ENCODE measurements at places on chromosomes 11 and 22.

DNA sequence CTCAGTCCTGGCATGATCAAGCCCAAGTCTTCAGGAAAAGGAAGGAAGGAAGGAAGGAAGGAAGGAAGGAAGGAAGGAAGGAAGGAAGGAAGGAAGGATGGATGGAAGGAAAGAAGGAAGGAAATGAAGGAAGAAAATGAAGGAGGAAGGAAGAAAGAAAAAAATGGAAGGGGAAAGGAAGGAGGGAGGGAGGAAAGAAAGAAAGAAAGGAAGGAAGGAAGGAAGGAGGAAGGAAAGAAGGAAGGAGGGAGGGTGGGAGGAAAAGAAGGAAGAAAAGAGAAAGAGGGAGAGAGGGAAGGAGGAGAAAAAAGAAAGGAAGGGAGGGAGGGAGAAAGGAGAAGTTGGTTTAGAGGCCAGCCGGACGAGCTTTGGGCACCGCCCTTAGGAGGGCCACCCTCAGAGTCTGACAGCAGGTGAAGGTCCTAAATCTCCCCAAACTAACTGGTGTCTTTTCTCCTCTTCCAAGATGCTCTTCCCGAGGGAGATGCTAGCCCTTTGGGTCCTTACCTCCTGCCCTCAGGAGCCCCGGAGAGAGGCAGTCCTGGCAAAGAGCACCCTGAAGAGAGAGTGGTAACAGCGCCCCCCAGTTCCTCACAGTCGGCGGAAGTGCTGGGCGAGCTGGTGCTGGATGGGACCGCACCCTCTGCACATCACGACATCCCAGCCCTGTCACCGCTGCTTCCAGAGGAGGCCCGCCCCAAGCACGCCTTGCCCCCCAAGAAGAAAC is 122.8 kb downstream of the SEZ6L start:
- no peak for DNase-seq

DNA sequence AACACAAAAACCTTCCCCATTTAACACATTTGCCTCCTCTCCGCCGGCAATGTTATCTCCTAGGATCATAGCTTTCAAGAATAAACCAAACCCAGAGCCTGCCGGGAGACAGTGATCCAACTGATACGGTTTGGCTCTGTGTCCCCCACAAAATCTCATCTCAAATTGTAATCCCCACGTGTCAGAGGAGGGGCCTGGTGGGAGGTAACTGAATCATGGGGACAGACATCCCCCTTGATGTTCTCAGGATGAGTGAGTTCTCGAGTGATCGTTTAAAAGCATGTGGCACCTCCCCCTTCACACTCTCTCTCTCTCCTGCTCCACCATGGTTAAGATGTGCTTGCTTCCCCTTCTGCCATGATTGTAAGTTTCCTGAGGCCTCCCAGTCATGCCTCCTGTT is 33.3 kb downstream of the RBFOX2 start:
- DNase-seq, result peak; percentile 42

DNA sequence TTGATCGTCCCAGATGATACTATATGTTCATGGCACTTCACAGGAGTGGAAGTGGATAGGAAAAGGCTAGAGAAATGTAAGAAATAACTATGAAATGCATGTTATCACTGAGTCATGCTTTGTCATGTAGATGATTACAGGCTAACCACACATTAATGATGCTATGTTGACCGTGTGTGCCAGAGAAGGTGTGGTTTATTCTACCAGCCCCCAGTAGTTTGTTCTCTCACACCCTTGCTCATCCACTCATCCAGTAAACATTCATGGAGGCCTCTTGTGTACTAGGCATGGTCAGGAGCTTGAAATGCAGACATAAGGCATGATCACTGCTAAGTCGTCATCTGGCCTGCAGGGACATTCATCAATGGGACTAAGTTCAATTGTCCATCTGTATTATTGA is 153.0 kb upstream of the PITPNB start:
- DNase-seq, result no peak

DNA sequence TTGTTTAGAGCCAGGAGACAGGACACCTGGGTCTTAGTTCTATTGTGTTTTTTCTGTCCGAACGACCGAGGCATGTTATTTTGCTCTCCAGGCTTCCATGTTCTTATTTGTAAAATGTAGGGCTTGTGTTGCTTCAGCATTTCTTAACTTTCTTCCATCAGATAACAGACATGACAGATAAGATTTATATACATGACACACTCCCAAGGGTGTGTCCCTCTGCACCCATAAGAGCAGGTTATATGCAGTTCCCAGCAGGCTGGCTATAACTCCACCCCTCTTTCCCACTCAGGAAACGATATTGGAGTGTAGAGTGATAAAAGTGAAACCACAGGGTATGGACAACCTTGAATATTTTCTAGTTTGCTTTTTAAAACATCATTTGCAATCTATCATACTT is 65.8 kb downstream of the APIP start:
- DNase-seq, result no peak

GRCh38 chr11:86980086-86980796 is 25.0 kb upstream of the FZD4 start:
- DNase-seq, result no peak

DNA sequence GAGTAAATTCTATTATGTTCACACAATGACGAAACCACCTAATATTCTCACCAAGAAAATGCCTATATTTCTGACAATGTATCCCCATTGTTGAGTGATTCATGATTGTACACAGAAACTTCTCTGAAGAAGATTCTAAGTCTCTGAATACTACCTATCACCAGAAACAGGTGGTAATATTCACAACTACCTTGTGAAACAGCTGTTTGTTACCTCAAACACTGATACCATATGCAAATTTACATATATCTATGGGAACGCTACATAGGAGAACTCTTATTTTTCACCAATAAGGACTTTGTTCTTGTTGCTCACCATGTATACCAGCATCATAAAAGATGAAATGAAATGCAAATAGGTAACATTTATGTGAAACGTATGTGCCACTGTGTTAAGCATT is 59.3 kb downstream of the PDGFD start:
- no peak for DNase-seq

DNA sequence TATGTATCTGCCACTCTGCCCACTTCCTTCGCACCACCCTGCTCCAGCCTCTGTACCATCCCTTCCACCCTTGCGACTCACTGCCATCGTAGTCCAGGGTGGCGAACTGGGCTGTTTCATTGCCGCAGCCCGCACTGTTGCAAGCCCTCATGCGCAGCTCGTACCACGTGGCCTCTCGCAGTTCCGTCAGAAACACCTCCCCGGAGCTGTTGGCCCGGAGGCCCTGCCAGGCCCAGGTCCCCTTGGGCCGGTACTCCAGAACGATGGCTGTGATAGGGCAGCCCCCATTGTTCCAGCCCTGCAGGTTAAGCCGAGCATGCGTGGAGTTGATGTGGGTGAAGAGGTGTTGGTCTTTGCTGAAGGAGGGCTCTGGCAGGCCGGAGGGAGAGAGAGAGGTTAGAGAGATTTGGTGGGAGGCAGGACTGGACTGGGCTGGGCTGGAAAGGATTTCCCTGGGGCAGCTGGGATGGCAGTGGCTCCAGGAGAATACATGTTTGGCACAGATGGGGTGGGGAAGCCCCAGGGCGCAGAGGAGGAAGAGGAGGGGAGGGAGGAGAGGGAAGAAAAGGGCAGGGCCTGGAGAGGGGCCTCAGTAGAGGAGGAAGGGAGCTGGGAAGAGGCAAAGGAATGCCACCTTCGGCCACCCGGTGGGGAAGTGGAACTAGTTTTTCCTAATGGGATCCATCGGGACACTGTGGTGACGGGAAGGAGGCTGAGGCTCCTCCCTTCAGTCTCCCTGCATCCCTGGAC is 109.6 kb downstream of the CEP164 start:
- no peak for DNase-seq

DNA sequence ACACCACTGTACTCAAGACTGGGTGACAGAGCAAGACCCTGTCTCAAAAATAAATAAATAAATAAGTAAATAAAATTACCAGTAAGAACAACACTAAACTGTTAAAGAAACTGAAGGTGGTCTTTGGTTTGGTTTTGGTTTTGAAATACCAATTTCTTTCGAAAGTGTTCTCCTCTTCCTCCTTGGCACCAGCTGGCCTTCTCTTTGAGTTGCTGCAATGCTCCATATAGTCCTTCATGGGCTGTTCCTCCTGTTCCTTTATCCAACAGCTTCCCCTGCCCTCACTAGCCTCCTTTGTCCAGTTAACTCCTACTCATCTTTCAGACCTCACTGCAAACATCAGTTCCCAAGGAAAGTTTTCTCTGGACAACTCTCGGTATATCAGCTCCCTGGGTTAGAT is 5.0 kb upstream of the UVRAG start:
- DNase-seq, result no peak

- peak; percentile 80 for DNase-seq
Measured at GRCh38 chr11:119320776-119321524, 4.0 kb upstream of the MCAM start.

GRCh38 chr11:17506942-17507341 is 30.3 kb upstream of the ABCC8 start:
- DNase-seq, result no peak

DNA sequence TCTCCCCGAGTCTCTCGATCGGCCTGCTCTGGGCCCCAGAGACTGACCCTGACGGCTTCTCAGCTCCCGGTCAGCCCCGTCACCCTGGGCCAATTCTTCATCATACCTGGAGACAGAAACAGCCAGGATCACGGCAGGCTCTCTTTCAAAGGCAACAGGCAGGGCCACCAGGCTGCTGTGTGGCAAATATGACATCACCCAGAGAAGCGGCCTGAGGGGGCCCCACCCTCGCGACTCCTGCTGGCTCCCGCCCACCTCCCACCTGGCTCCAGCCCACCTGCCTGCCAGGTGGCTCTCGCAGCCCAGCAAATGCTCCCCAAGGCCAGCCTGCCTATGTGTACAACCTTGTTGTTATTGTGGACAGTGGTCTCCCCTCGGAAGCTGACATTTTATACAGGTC is 24.9 kb upstream of the PACSIN2 start:
- DNase-seq, result no peak

- no peak for DNase-seq
Measured at GRCh38 chr22:29332886-29333496, 17.5 kb upstream of the RASL10A start.

GRCh38 chr22:45722006-45722405 is 50.4 kb downstream of the ATXN10 start:
- DNase-seq, result no peak

DNA sequence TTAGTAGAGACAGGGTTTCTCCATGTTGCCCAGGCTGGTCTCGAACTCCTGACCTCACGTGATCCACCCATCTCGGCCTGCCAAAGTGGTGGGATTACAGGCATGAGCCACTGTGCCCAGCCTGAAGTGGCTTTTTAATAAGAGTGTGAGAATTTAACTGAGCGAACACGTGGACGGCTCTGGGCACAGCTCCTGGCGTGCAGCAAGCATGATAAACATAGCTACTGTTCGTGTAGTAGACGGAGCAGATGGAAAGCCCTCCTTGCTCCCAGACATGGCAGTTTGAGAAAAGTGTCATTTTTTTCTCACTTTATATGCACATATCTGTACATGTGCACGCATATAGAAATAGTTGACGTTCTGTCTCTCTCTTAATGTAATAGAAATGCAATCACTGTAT is 7.0 kb downstream of the EMID1 start:
- DNase-seq, result no peak

Data from eye (tissue), 1 donor.